ENCODE measurements at places on chromosomes 11 and 22.

DNA sequence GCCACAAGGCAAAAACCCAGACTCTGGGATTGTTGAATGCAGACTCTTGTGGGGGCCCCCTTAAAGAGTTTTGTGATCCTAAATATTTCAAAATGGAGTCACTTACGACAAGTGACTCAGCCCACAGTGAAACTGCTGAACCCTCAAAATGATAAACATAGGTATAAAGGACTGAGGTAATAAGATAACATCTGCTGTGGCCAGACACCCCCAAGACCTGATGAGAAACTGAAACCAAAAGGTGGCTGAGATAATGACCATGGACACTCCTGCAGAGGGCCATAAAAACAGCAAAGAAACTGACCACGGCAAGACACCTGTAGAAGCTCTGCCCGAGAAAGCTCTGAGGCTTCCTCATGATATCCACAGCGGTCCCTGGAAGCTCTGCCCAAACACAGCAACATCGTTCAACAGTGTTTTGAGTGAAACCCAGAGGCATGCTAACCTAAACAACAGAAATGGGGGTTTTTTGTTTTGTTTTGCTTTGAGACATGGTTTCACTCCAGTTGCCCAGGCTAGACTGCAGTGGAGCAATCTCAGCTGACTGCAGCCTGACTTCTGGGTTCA lies 1.6 kb upstream of the PLAAT4 start:
- peak; percentile 80 for DNase-seq

DNA sequence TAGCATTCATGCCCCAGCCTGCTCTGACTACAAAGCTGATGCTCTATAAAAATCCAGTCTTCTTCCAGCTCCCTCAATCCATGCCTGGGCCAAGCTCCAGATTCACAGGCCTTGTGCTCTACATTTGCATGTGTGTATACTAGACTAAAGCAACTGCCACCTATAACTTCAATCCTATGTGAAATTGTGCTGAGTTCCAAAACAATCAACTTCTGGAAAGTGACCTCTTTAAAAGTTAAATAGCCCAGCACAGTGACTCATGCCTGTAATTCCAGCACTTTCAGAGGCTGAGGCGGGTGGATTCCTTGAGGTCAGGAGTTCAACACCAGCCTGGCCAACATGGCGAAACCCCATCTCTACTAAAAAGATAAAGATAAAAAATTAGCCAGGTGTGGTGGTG lies 114.3 kb upstream of the ZC3H12C start:
- no peak for DNase-seq

DNA sequence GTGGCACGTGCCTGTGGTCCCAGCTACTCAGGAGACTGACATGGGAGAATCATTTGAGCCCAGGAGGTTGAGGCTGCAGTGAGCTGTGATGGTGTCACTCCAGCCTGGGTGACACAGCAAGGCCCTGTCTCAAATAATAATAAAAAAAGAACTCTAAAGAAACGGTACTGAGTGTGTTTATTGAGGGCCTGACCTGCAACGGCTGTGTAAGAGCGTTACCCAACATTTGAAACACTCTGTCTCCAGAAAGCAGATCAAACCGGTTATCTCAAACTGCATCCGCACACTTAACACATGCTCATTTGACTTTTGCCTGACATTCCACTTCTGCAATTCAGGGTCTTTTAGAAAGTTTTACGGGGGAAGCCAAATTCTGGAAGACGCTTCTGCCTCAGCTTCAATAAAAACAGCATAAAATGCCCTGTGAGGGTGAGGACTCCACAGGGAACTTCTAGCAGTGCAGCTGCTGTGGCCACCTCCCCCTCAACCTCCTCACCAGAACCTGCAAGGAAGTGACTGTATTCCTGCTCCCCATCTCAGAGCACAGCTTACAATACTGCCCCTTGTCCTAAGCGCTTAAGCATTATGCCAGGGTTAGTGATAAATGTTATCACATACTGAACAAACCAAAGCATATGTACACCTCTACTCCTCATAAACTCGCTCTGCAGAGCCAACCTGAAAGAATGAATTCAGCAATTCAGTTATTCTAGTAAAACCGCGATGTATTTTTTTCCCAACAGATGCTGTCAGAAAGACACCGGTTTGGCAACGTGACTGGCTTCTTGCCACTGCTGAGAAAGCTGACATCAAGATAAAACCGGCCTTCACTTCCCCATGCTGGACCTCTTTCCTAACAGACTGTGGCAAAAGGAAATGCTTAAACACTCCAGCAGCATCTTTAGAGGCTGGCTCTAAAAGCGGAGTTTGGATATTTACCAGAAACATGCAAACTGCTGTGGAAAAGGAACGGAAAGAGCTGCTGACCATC lies 52.2 kb downstream of the PRDM10 start:
- DNase-seq, result no peak

GRCh38 chr11:63747011-63747410 lies 21.6 kb downstream of the ZFTA start:
- no peak for DNase-seq

DNA sequence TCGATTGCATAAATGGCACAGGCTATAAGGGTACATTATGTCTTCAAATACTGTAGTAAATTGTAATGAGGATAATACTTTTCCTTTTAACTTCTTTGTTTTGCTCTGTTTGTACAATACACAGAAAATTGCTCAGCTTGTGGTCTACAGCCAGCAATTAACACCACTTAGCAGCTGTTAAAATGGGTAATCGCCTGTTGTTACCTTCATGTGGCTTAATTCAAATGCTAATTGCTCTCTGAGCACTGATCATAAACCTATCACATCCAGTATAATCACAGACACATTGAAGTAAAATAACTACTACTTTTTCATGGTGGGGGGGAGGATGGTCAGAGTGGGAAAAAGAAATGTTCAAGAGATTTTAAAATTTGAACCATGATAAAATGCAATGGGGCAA lies 1164.1 kb upstream of the CNTN5 start:
- DNase-seq, result no peak

GRCh38 chr11:127485541-127485940 lies 485.0 kb upstream of the KIRREL3 start:
- no peak for DNase-seq

DNA sequence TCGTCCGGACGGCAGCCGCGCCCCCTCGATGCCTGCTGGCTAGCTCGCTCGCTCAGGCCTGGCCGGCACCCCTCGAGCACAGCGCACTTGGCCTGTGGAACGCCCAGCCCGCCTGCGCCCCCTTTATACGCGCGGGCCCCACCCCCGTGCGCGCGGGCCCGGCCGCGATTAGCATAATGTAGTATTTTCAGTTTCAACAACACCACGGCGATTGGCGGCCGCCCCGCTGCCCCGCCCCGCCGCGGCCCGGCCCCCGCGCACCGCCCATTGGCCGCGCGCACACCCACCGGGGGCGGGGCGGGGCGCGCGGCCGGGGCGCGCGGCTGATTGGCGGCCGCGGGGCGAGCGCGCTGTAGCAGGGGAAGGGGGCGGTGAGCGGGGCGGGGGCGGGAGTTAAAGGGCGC lies at the start of gene CDKN1C:
Gene CDKN1C (minus strand): TSS at position 98 of the 404 bp plus-strand sequence. CDS start 319 bp downstream, outside the sequence.
- DNase-seq, result peak; percentile 85

DNA sequence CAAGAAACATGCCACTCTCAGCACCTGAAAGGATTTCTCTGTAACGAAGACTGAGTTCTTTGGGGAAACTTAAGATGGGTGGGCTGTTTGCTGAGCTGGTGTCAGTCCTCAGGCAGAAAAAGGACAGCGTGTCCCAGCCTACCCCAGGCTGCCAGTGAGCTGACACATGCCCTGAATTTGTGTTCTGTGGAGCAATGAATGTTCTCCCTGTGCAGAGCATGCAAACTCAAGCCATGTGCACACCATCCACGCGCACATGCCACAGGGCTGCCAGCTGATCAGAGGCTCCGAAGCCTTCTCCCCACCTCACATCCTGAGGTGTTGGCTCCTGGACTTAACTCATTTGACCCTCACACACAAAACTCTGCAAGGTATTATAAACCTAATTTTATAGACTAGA lies 104.9 kb downstream of the KCNC1 start:
- no peak for DNase-seq

DNA sequence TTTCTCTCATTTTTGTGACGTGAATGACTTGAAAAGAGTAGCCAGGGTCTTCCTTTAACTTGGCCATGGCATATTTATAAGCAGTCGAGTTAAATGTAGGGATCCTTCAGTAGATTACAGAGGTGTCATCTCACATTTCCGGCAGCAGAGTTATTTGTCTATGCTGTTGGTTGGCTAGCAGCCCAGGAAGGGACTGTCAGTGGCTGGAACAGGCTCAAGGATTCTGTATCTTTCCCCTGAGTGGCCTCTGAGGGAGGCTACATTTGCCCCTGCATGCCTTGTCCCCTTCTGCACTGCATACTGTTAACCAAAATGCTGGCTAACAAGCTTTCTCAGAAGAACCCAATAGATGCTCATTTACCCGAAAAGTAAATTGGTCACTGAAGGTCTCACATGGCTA lies 187.6 kb downstream of the PGR start:
- DNase-seq, result no peak

DNA sequence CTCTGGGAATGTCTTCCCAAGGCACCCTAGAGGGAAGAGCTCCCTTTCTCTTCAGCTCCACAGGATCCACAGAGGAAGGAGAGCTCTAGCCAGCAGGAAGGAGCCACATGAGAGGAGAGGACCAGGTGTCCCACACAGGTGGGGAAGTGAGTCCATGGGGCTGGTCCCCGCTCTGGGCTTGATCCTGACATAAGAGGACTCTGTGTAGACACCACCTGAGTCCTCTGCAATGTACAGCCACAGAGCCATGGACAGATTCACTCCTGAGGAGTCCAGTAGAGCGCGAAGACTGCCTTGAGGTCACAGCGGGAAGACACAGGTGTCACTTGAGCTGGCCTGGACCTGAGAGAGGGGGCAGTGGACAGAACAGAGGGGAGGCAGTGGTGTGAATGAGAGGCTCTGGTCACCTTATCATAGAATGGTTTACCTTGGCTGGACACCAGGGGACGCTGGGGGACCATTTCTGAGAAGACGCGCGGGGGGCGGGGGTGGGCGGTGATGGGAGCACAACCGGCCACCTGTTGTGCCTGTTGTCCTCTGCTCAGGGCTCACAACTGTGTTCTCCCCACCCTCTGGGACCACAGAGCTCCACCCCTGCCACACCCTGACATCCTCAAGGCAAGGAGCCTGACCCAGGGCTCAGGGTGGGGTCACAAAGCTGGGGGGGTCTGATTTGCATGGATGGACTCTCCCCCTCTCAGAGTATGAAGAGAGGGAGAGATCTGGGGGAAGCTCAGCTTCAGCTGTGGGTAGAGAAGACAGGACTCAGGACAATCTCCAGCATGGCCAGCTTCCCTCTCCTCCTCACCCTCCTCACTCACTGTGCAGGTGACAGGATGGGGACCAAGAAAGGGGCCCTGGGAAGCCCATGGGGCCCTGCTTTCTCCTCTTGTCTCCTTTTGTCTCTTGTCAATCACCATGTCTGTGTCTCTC lies 128.2 kb downstream of the ZNF280B start:
- DNase-seq, result peak; percentile 40

DNA sequence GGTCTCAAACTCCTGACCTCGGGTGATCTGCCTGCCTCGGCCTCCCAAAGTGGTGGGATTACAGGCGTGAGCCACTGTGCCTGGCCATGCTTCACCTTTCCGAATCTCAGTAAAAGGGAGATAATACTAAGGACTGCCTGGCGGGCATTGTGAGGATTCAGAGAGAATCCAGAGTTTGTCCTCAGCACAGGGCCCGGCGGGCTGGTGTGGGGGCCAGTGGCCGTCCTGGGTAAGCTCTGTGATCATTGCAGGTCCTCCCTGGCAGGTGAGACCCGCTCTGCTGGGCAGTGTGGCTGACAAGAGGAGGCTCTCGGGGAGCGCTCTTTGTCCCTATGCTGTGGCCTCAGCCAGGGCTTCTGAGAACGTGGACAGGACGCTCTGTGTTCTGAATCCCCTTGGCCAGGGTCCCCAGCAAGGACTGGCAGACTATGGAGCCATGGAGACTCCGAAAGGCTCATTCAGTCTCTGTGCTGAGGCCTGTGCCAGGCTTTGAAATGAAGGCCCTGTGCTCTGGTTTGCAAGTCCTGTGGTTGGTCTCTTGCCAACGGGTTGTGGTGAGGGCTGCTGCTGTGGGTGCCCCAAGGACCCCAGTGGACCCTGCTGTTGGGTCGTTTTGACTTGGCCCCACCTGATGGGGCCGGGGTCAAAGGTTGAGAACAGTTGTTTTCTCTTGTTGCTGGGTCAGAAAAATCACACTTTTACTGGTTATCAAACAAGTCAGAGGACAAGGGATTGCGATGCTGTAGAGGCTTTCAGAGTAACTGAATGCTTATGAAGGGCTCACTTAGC lies 2.1 kb downstream of the TPCN2 start:
- DNase-seq, result no peak

GRCh38 chr11:2118677-2119076 lies 20.5 kb downstream of the IGF2 start:
- no peak for DNase-seq

DNA sequence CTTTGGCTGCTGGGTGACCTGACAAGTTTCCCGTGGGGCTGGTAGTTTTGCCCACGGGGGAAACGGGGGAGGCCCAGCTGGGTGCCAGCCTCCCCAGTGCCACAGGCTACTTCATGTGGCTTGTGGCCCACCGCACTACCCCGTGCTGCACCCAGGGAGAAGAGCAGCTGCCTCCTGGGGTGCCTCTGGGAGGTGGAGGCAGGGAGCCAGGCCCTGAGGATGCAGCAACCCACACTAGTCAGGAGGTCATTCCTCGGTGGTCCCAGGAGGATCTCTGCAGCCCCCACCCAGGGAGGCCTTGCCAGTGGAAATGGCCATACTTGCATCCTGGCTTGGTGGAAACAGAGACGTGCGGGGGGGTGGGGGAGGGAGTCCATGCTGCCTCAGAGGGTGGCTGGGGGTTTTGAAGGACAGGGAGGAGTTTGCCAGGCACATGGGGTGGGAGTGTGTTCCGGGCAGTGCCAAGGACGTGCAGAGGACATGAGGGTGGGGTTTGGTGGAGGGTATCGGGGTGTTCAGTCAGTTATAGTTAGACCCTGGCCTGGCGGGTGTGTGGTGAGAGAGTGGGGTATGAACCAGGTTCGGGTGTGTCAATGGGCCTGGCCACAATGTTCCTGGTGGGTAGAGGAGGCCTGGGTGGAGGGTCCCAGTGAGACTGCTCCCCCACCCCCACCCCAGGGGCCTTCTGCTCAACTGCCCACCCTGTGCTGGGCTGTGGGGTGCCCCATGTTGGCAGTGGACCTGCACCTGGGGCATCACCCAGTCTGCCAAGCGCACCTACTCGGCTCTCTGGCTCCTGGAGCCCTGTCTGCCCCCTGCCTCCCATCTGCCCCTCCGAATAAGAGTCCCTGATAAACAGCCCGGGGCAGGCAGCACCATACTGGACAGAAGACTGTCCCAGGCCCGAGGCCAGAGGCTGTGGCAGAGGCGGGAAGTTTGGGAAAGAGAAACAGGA lies 3.8 kb downstream of the PIM3 start:
- peak; percentile 5 for DNase-seq

- no peak for DNase-seq
Observed at GRCh38 chr11:87366763-87367405, 329.1 kb downstream of the TMEM135 start.

GRCh38 chr11:95138448-95138847 lies 48.8 kb downstream of the ENDOD1 start:
- DNase-seq, result peak; percentile 44

- DNase-seq, result peak; percentile 67
Observed at GRCh38 chr11:120235024-120235628, 4.8 kb upstream of the POU2F3 start.

DNA sequence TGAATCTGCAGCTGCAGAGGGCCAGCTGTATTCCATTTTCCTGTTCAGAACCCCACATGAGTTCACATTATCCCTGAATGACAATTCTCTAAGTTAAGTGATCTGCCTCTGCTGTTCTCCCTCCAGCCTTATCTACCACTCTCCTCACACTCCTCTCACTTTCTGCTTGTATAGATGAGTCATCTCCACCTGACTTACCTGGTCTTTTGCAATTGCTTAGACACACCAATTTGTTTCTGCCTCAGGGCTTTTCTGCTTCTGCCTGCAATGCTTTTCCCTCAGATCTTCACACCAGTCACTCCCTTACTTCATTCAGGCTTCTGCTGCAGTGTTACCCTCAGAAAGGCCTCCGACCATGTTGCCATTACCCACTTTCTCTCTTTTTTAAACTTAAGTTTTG lies 118.1 kb downstream of the ATM start:
- DNase-seq, result no peak

Measured in MM.1S (cell line).